Activated CD4-positive, alpha-beta T cell treated with anti-CD3 and anti-CD28 coated beads for 48 hours (primary cell): ENCODE measurements at places on chromosomes 4 and X.

DNA sequence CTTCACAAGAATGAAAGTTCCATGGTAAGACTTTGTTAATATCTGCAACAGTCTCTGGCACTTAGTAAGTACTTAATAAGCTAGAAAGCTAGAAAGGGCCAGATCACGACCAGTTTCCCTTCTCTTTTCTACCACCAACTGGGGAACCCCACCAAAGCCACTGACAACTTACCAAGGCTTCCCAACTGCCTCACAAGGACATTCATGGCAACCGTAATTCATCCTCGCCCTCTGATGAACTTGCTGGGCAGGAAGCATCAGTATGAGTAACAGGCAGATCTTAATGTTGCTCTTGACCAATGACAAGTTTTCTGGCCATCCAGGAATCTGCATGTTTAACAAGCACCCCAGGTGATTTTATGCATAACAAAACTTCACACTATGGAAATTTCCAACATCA, 23.2 kb upstream of the ZCCHC13 start:
- DNase-seq, result no peak

DNA sequence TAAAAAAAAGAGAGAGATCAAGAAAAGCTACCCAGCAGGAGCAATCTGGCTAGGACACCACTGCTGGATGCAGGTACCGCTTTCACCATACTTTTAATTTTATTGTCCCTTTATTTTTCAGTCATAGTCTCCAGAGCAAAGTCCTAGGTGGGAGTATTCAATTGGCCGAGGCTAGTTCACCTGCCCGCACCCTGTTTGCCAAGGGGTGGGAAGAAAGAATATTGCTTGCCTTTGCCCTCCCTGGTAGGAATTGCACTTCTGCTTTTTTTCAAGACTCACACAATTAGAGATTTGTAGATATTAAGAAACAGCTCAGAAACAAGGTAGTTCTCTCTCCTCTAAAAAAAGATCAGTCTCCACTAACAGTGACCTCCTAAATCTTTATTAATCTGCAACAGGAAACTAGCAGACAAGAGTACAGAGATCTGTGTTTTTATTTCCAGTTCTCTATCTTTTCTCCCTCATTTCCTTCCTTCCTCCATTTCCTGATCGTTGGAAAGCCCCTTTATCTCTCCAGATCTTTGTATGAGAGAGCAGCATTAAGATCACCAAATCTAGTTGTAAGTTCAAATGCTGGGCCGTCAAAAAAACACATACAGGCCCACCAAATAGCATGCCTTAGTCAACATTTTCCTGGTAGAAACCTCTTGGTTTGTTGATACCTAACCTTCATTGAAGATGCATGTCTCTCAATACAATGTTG, 9.4 kb upstream of the RPGR start:
- no peak for DNase-seq

DNA sequence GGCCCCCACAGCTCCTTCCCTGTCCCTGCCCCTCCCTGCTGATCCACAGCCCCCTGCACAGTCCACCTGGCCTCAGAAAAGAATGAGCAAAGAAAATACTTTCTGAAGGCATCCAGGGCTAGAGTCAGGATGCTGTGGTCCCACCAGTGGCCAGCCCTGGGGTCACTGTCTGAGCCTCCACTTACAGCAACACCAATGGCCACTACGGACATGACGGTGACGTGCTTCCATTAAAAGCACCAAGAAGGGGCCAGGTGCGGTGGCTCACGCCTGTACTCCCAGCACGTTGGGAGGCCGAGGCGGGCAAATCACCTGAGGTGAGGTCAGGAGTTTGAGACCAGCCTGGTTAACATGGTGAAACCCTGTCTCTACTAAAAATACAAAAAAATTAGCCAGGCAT, 4.0 kb downstream of the JAKMIP1 start:
- no peak for DNase-seq

GRCh38 chrX:101206471-101206870, 13.1 kb upstream of the DRP2 start:
- no peak for DNase-seq

GRCh38 chr4:87851953-87852352, 19.2 kb downstream of the MEPE start:
- no peak for DNase-seq

DNA sequence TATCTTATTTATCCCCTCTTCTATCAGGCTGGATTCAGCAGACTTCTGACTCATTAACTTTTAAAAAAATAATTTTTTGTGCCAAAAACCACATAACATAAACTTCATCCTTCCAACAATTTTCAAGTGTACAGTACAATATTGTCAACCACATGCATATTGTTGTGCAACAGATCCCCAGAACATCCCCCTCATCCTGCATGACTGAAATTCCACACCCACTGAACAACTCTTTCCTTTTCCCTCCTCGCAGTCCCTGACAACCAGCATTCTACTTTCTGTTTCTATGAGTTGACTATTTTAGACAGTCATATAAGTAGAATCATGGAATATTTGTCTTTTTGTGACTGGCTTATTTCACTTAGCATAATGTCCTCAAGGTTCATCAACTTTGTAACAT, 2.2 kb upstream of the MID2 start:
- no peak for DNase-seq

GRCh38 chr4:143458966-143459365, 54.5 kb upstream of the SMARCA5 start:
- DNase-seq, result no peak

DNA sequence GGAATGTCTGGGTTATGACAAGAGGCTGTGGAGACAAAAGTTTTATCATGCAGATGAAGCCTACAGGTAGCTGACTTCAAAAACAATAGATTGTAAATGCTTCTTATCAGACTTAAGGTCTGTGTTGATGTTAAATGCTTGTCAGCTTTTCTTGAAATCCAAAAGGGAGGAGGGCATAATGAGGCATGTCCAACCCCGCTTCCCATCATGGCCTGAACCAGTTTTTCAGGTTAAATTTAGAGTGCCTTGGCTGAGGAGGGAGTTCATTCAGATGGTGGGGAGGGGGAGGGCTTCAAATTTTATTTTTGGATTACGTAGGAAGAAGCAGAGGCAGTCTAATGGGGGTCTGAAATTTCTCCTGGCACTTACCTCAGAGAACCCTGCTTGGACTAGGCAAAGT, 207.7 kb upstream of the HDX start:
- DNase-seq, result no peak

- peak; percentile 71 for DNase-seq
These were observed 5.1 kb downstream of the USP27X start for GRCh38 chrX:49884290-49884862.

GRCh38 chr4:126137782-126138170, 823.0 kb downstream of the FAT4 start:
- no peak for DNase-seq

DNA sequence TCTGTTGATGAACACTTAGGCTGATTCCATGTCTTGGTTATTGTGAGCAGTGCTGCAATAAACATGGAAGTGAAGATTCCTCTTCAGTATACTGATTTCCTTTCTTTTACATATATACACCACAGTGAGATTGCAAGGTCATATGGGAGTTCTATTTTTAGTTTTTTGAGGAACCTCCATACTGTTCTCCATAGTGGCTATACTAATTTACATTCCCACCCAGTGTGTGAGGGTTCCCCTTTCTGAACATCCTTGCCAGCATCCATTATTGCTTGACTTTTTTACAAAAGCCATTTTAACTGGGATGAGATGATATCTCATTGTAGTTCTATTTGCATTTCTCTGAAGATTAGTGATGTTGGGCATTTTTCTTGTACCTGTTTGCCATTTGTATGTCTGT, 80.5 kb upstream of the GALNT7 start:
- DNase-seq, result no peak

DNA sequence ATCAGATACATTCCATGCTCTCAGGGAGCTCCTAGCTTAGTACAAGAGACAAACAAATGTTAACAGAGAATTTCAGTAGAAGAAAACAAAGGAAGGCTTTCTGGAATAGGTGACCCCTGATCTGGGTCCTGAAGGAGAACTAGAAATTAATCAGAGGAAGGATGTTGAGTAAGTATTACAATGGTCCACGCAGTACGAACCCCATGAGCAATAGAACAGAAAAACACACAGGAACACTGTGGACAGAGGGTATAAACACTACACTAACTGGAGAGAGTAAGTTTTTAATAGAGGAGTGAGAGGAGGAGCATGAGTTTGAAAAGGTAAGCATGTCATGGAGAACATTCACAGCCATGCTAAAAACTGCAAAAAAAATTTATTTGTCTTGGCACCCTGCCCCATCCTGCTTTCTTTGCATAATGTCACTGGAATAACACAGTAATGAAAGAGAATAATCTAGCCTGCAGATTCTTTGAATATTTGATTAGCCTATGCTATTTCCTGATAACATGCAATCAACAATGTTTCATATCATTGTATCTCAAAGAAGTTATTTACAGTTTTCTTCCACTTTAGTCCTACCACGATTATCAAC, 140.3 kb upstream of the ZXDB start:
- DNase-seq, result no peak

- DNase-seq, result no peak
These were observed 916.7 kb downstream of the TECRL start for GRCh38 chr4:63492515-63492914.

- DNase-seq, result no peak
These were observed 426.6 kb downstream of the ARHGAP24 start for GRCh38 chr4:85901500-85901899.

DNA sequence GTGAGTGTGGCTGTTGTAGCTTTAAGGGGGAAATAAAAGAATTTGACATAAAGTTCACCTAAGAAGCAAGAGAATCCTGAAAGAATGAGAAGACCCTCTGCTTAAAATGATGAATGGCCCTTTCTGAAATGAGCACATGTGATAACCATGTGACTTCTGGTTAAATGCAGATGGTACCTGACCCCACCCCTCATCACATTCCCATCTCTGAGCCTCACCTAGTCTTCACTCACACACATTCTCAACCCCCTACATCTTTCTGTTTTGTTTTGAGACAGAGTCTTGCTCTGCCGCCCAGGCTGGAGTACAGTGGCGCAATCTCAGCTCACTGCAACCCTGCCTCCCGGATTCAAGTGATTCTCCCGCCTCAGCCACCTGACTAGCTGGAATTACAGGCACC, 31.5 kb downstream of the SEPTIN6 start:
- no peak for DNase-seq

DNA sequence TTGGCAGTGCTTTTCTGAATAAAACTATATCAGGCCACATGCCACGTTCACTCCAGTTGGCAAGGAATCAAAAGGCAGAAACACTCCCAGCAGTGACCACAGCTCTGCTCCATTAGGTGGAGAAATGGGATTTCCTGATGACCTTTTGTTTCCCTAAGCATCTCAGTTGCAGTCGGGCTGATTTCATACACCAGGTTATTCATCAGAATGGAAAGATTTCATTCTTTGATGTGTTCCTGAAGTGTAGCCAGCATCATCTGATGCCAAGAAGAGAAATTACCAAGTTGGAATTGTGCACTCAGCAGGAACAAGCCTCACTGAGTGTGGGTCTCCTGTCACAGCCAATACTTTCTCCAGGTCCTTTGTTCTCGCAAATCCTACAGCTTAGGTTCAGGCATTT, 193.7 kb downstream of the SPATA18 start:
- no peak for DNase-seq

DNA sequence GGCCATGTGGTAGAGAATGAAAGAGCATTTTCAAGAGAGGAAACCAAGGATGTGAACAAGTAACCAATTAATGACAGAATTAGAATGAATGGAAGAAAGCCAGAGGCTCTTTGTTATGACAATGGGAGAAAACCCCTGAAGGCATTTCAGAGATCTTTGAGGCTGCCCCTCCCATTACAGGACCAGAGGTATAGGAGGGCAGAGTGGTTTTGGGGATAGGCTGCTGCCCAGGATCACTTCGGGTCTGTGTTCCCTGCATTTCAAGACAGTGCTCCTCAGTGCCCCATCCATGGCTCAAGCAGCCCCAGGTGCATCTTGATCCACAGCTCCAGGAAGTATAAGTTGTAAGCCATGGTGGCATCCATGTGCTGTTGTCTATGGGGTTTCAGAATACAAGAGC, 124.0 kb upstream of the HPF1 start:
- no peak for DNase-seq

DNA sequence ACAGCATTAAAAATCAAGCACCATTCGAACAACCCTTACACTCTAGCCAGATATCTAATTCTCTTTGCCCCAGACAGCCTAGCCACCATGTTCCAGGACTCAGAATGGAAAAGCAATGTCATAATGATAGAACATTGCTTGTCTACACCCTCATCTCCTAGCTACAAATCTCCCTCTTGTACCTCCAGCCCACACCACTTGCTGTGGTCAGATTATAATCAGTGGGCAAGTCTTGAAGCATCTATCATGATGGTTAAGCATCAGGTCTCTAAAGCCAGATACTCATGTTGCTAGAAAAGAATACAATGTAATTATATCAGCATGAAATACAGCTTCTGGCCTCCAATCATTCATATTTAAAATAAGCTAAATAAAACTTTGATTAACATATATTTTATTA, 268.3 kb downstream of the NPFFR2 start:
- no peak for DNase-seq

GRCh38 chrX:149939655-149939904, 1.3 kb upstream of the EOLA2 start:
- DNase-seq, result no peak

- peak; percentile 8 for DNase-seq
These were observed 117.1 kb upstream of the BMP3 start for GRCh38 chr4:80913381-80913780.

GRCh38 chr4:41214136-41214824, at the start of gene APBB2:
Gene APBB2, minus strand, starts transcription at chr4:41214542. Its CDS starts 181,288 bp downstream, at chr4:41033254.
- DNase-seq, result peak; percentile 66

DNA sequence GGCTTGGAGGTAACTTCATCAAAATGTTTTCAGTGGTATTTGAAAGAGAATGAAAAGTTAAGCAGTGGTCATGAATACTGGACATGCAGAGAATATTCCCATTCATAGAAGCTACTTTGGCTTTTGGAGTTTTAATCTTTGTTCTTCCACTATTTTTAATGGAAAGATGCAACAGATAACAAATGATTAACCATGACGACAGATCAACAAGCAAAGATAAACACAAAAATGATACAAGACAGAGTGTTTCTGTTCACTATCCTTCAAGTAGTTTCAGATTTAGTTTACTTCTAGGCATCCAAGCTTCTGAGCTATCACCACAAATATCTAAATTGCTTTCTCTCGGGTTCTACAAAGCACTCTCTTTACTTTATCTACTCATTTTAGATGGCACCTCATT, 1004.9 kb upstream of the ADGRL3 start:
- DNase-seq, result no peak
